CD4-positive, alpha-beta T cell treated with Interleukin-6 at 100 ng/mL for 8 hours (primary cell): ENCODE measurements at places on chromosomes 6 and 20.

DNA sequence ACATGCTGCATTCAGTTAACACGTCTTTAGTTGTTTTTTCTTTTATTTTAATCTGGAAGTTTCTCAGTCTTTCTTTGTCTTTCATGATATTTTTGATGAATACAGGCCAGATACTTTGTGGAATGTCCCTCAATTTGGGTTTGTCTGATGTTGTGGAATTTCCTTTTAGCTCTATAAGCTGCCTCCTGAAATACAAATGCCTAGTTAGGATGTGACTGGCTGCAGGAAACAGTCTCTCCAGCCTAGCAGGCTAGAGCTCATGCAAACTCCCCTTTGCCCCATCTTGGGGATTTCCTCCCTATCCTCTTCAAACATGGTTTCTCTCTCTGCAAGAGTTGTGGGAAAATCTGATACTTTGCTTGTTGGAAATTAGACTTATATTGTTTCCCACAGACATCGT is 89.3 kb upstream of the JAG1 start:
- no peak for DNase-seq

DNA sequence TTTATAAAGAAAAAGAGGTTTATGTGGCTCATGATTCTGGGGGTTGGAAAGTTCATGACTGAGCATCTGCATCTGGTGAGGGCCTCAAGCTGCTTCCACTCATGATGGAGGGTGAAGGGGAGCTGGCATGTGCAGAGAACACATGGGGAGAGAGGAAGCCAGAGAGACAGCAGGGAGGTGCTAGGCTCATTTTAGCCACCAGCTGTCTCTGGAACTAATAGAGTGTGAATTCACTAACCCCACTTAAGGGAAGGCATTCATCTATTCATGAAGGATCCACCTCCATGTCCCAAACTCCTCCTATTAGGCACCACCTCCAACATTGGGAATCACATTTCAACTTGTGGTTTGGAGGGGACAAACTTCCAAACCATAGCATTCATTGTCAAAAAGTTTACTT is 137.3 kb upstream of the PMEPA1 start:
- no peak for DNase-seq

GRCh38 chr20:11553603-11554002 is 364.1 kb upstream of the BTBD3 start:
- DNase-seq: no peak

DNA sequence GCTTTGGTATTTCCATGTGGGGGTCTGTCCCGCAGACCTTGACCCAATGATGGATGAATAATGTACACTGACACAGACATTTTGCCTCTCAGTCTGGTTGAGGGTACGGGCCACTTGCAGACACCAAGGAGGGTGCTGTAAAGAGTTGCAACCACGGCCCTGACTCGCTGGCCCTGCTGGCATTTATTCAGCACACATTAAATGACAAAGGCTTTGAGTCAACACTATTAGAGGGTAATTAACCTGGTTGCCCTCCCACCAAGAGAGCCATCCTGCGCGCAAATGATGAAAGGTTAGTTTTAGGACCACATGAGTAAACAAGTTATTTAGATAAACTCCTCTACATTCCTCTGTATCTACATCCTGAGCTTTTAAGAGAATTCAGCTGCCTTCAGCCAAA is 308.9 kb upstream of the MMS22L start:
- DNase-seq: no peak

DNA sequence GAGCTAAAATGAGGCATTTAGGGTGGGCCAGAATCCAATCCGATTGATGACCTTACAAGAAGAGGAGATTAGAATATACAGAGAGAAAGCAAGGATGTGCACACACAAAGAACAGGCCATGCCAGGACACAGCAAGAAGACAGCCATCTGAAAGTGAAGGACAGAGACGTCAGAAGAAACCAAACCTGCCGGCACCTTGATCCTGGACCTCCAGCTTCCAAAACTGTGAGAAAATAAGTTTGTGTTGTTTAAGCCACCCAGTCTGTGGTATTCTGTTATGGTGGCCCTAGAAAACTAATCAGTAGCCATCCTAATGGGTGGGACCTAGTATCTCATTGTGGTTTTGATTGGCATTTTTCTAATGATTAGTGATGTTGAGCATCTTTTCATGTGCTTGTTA is 39.7 kb upstream of the ME1 start:
- DNase-seq: no peak

DNA sequence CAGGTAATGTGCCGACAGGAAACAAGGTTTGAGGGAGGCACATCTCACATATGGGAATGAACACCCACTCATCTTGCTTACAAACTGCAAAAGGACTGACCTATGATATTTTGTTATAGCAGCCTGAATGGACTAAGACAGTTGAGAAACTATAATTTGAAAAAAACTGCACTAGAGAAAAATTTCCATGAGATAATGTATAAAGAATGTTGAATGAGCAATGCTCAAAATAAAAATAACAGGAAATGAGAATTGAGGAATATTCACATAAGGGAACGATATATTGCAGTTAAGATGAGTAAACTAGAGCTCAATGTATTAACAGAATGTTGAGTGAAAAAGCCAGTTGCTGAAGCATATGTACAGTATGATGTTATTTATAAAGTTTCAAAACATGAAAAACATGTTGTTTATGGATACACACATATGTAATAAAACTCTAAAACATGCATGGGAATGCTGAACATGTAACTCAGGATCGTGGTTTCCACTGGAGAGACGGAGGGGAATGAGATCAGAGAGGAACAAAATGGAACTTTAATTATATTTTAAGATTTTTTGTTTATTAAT is 6.3 kb upstream of the TBC1D22B start:
- no peak for DNase-seq

DNA sequence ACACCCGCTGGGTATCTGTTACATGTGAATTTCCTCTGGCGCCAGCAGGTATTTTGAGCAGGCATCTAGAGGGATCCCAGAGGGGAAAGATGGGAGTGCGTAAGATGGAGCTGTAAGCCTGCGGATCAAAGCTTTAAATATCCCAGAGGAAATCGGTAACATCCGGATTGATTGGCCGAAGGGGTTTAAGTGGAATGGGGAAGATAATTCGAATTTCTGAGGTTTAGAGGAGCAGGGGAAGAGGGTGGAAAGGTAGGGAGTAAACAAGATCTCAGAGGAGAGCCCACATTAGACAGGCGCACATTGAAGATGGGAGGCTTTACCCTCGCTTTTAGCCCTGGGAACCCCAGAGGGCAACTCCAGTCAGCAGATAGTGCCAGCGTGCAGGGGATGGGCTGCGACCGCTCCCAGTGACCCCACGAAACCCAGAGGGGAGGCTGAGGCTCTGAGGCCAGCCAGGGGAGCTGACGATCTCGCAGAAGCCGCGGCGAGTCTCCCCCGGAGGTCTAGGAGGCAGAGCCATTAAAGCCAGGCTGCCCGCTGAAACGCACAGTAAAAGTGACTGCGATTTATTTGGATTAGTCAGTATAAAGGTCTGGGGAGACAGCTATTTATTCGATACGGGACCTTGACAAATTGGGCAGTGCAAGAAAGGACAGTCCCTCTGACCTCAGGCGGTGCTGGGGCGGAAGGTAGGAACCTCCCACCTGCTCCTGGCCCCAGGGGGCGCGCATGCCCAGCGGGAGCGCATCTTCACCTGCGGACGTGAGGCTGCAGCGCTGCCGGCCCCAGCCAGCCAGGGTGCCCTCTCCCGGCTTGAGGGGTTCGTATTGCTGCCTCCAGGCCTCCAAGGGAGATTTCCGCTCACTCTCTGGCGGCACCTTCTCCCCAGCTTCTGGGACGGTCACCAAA is 34.3 kb upstream of the TCF21 start:
- DNase-seq: no peak

DNA sequence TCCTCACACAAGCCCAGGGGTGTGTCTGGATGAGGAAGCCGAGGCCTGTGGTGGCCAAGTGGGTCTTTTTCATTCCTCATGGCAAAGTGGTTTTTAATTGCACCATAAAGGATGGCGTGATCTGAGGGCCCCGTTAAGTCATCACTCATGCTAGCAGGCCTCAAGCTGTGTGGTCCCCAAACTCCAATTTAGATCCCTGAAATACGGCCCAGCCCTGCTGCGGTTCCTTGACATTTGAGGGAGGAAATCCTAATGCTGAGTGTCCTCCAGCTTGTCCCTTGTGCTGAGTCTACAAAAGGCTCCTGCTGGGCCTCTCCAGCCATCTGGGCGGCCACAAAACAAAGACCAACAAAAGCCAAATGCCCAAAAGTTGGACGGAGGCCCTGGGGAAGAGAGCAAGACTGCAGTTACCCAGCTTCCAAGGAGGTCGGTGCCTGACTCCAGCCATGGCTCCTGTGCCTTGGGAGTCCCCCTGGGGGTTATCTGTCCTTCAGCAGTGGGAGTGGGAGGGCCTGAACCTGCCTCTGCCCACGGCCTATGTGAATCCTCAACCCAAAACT is 162.3 kb upstream of the PDE10A start:
- no peak for DNase-seq

DNA sequence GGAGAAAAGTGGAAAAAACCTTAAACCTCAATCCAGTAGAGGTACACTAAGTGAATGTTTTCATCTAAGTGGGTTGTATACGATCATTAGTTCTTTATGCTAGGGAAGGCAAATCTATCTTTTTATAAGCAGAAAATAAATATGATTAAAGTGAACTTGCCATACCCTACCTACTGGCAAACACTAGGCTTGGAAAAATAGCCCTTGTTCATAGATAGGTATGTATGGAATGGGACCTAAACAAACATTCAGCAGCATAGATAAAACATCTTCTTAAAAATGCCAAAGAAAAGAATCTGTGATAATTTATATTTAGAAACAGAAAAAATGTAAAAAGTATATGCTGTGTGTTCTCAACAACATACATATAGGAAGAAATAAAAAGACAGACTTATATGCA is 18.8 kb downstream of the REV3L start:
- DNase-seq: no peak

DNA sequence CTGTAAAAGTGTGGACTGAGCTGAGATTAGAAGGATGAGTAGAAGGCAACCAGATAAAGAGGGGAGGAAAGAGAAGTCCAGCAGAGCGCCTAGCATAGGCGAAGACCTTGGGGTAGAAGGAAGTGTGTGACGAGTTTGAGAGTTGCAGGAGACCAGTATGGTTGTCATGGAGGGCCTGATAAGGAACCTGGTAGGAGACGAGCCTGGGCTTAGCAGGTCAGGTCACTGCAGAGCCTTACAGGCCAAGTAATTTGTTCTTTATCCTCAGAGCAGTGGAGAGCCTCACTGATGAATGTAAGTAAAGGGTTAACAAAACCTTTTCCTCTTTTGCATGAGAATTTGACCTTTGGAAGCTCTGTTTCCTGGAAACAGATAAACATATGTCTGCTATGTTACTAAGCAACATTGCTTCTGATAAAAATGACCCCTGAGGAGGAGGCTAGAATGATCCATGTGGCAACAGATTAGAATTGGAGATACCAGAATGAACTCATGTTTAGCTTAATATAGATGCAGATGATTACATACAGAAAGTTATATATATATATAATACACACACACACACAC is 2.9 kb upstream of the TMEM74B start:
- DNase-seq: no peak

DNA sequence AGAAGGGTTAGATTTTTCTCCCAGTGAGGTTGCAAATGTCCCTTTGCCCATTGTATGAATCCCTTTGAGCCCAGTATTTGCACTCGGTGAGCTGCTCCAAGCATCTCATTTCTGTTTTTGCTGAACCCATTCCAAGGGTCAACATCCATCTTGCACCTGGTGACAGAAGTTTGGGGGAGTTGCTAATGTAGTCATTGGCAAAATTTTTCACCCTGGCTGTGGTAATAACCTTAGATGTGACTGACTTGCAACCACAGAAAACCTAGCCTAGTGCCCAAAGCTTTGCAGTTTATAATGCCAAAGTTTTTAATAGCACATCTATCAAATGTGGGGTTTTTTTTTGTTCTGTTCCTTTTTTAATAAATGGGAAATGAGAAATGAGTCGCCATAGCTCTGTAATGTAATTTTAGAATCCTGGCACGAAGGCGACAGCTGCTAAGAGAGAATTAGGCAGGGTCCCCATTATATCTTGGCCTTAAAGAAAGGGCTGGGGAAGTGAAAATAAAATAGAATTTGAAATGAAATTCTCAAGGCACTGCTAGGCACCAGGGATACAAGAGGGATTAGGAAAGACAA is 682.8 kb downstream of the KIF16B start:
- DNase-seq: no peak

DNA sequence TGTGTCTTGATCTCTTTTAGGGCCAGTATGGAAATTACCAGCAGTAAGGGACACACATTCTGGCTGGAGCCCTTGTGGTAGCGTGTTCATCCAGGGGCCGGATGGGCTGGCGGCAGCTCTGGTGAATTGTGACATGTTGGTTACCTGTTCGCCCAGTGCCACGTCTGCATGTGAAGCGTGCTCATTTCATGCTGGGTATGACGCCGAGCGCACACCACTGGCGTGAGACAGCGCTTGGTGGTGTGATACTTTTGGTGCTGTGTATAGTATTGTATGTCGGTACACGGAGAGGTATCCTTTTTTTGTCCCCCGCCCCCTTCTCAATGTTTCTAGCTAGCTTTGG is 3.7 kb upstream of the MTG2 start:
- no peak for DNase-seq
